ENCODE measurements at places on chromosomes 16 and 17.

- DNase-seq = no peak
Observed at GRCh38 chr17:1323336-1323735, 43.9 kb downstream of the TRARG1 start.

GRCh38 chr17:14033166-14033565, 36.1 kb upstream of the COX10 start:
- DNase-seq = no peak

GRCh38 chr17:59436900-59437299, 105.4 kb downstream of the YPEL2 start:
- DNase-seq = no peak

DNA sequence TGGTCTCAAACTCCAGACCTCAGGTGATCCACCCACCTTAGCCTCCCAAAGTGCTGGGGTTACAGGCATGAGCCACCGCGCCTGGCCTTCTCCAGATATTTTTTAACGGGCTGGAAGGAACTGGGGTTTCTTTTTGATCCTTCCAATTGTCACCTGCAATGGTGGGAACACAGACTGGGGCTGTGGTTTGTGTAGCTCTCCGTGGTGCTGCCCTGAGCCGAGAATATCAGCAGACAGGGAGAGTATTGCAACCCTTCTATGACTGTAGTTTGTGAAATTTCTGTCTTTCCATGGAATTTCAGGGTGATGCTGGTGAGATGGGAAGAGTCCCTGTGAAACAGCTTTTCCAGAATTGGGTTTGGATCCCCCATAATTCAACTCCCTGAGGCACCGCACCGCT, 263.5 kb downstream of the ENGASE start:
- DNase-seq = no peak

- peak; percentile 45 for DNase-seq
Observed at GRCh38 chr17:2396568-2397246, 4.2 kb downstream of the MNT start.

DNA sequence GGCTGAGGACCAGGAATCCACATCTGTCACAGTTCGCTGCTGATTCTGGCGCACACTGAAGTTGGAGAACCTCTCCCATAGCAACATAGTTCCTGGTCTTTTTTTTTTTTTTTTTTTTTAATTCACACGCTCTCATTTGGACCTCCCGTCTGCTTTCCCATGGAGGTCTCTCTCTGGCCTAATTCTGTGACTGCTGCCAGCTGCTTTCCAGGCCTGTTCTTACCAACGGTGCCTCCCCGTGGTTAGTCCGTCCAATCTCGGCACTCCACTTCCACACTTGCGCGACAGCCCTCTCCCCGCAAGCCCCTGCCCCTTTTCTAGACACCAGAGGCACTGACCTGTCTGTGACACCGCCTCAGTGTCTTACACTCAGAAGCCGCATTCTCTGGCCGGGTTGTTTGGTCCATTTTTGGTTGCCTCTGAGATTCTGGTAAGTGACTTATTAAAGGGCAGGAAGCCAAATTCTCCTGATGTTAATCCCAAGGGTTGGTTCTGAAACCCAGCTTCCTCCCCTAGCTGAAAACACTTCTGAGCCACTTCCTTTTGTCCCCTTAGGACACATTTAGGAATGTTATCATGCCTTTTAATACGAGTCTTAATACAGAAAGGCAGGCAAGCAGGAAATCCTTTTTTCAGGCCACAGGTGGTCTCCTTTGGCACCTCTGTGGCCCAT, 1.1 kb upstream of the AKTIP start:
- DNase-seq = no peak

GRCh38 chr17:66304304-66305174, 2.1 kb downstream of the PRKCA start:
- no peak for DNase-seq

DNA sequence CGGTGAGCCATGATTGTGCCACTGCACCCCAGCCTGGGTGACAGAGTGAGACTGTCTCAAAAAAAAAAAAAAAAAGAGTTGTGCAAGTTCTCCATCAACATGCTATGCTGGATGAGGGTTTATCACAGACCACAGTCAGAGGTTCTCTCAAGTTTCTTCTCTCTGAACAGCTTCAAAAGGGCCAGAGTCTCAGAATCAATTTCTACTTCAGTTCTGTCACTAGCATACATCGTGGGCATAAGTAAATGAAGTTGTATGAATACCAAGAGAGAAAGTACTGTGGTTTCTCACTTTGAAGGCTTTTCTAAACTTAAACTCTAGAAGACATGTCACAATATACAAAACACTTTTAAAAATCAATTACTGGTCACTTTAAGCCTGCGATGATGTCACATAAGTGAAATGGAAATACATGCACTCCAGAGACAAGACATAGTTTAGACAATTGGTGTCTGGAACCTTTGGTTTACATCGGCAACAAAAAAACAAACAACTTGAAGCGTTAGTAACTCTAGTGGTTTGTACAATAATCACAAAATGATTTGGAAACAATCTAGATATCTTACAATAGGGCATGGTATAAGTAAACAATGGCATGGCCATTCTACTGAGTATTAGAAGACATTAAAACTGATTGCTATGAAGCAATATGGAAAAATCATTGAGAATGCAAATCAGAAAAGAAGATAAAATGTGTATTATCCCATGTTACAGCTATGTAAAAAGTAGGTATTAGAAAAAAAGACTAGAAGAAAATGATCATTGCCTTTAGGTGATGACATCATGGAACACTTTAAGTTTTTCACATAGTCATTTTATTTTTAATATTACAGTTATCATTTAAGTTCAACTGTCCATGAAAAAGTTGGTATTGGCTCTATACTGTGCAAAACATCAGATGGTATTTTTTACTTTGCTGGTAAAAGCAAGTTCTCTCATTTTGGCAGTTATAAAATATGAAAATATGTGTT, 232.3 kb downstream of the ZFHX3 start:
- DNase-seq = no peak

DNA sequence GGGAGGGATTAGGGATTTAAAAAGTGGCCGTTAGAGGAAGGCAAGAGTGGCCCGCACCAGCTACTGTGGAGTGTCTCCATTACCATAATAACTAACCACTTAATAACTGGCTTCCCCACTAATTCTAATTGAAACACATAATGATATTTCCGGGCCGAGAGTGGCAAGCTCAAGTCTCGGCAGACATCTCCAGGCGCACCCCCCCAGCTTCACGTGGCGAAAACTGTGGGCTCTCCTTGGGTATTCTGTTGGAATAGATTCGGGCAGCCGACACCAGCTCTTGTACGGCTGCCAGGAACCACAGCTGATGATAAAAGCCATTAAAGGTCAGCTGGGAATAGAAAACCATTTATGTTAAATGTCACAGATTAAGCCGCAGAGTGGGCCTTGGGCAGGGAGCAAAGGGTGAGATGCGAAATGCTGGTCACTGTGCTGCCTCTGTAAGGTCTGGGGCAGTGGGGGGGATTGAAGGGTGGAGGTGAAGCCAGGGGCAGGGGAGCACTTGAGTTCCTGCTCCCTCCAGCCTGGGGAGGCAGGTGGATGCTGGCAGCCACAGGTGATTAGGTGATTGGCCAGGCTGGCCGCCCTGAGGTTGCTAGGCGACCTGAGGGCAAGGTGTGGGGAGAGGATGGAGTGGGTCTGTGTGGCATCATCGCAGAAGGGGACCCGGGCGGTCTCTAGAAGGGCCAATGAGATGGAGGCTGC, 115.6 kb upstream of the SDK2 start:
- DNase-seq = peak; percentile 69

GRCh38 chr16:64540434-64540833, 581.4 kb downstream of the CDH11 start:
- no peak for DNase-seq

DNA sequence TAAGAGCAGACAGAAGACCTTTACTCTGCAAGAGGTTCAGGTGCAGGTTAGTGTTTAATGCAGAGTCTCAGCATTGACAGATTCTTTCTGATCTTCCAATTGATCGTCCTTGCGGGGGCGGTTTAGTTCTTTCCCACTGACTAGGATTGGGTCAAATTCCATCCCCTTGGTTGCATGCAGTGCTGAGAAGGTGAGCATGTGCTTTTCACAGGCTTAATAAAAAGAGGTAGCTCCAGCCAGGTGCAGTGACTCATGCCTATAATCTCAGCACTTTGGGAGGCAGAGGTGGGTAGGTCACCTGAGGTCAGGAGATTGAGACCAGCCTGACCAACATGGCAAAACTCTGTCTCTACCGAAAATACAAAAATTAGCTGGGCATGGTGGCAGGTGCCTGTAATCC, 7.5 kb upstream of the ITGAD start:
- DNase-seq = no peak

- no peak for DNase-seq
Observed at GRCh38 chr17:32490101-32490482, 3.3 kb downstream of the CDK5R1 start.

DNA sequence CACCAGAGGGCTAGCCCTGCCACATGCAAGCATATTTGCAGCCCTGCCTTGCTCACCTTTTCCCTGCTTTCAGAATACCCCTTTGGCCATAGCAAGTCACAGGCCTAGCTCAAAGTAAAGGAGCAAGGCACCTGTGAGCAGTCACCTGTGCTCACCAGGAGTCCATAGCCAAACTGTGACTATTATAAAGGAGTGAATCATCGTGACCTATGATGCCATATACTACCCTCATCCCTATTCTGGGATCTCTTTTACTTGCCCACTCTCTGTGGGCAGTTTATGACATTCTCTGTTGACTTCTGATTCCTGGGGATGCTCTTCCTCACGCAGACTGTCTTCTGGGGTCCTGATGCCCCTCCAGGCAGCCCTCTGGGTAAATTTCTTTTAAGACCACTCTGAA, 200.5 kb upstream of the NLRP1 start:
- DNase-seq = no peak

GRCh38 chr17:29145289-29146073, 34.7 kb downstream of the MYO18A start:
- no peak for DNase-seq

GRCh38 chr17:18027280-18027679, 11.7 kb downstream of the ATPAF2 start:
- no peak for DNase-seq

DNA sequence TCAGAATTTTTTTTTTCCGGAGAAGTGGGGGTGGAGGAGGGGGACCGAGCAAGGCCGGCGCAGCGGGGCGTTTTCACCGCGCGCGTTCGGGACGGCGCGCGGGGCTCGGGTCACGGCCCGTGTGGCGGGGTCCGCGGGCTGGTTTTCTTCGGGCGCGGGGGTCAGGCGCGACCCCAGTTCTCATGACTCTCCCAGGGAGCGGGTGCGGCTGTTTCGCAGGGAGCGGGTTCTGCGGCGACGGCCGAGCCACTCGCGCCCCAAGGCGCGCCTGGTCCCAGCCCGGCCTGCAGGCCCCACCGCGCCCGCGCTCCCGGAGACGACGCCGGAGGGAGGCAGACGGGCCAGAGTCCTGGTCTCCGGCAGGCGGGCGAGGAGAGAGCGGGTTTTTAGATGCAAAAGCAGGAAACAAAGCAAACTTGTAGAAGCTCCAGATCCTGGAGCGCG, 1.0 kb downstream of the BAHCC1 start:
- no peak for DNase-seq

DNA sequence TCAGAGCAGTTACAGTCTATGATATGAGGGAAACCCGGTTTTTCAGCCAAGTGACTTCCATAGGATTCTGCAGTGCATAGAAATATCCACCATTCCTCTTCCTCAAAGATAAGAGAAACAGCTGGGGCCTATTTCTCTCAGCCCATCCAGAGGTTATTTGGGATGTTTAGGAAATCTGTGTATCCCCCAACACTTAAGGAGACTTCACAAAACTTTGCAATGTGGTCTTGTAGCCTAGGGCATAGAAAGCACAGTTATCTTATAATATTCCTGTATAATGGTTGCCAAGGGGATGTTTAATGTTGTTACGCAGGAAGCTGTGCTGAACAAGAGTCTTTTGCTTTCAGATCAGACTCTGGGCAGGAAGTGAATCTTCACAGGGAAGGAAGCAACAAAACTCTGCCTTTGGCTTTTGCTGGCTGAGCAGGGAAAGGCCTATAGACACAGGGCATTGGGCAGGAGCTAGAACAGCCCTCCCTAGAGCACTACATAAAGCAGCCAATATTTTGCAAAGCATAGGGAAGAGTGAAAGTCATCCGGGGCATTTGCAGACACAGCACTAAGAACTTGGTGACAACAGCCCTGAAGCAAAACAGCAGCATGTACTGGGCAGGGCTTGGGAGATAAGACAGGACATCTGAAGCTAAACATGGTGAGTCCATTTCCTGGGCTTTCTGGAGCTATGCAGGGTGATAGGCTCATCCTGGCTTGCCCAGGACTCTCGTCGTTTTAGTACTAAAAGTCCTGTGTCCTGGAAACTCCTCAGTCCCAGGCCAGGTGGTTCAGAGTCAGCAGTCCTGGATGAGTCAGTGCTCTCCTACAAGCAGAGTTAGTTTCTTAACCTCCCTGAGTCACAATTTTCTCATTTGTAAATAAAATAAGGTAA, 18.7 kb upstream of the BEAN1 start:
- no peak for DNase-seq

GRCh38 chr17:34319039-34319483, at the start of gene CCL8:
Gene CCL8 (plus strand): TSS chr17:34319435. CDS start chr17:34319502, 67 bp downstream.
- DNase-seq = no peak

DNA sequence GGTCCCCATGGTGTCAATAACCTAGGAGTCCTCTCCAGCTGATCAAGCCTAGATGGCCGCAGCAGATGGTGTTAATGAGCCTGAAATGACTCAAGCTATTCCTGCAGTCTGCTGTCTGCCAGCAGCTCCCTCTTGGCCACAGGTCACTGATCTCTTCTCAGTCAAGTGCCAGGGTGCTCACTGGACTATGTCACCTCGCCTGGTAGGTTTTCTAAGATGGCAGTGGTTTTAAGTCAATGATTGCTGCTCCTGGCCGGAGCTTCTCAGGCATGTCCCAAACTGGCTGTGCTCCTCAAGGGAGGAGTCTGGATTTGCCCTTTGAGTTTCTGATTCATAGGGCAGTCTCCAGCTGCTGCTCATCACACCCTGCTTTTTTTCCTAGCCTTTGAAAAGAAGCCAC, 58.6 kb upstream of the SHISA6 start:
- DNase-seq = no peak

- DNase-seq = no peak
Observed at GRCh38 chr17:67833946-67834631, 8.8 kb downstream of the BPTF start.
